ENCODE measurements at places on chromosomes 3 and 15.

GRCh38 chr3:143979813-143980212 lies 8.2 kb downstream of the DIPK2A start:
- DNase-seq = no peak

GRCh38 chr3:169348929-169349621 lies 314.4 kb downstream of the MECOM start:
- no peak for DNase-seq

GRCh38 chr3:132694991-132695390 lies 27.2 kb downstream of the NPHP3 start:
- DNase-seq = no peak

GRCh38 chr15:36218322-36218721 lies 361.1 kb upstream of the CDIN1 start:
- DNase-seq = no peak

GRCh38 chr15:45183511-45183910 lies 4.3 kb downstream of the SHF start:
- no peak for DNase-seq

DNA sequence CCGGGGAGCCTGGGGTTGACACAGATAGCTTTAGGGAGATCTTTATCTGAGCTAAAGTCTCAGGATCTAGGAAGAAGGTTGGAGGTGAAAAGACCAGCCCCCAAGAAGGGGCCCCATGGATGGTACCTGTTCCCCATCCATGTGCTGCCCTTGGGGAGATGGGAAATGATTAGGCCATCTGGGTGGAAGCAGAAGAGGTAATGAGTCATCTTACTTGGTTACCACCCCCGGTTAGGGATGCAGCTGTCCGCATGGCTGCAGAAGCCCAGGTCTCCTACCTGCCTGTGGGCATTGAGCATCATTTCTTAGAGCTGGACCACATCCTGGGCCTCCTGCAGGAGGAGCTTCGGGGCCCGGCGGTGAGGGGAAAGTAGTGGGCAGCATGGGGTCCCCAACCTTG lies 3.1 kb upstream of the CPLX3 start:
- DNase-seq = no peak

DNA sequence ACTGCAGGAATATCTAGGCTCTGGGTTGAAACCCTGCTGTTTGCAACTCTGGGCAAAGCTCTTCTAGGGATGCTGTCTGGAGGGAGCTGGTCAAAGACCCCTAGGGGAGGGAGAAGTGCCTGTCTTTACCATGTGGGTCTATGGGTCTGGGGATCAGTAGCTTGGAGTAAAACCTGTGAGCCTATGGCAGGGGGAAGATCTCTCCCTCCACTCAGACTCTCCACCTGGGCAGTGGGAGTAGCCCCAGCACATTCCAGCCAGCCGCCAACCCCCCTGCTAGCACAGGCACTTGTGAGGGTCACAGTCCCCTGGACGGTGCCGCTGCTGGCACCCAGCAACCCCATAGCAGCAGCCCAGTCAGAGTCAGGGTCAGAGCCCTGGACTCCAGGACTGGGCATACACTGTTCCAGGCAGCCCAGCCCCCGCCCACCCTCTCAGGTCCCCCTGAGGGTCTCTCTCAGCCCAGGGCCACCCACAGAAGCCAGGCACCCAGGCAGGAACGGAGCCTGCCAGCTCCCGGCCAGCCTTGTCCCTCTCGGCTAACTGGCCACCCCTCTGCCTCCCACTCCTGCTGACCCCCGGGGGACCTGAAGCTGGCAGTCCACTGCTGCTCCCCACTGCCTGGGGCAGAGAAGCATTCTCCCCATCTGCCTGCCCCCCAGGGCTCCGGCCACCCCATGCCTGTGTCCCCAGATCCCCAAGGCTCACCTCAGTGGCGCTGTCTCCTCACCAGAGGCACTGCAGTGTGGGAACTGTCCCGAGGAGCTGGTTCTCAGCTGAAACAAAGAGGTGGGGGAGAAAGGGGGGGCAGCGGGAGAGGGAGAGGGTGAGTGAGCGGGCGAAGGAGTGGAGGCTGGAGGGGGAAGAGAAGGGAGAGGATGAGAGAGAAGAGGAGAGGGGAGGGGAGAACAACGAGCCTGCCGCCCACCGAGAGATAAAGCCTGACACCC lies 10.8 kb downstream of the GLYCTK start:
- DNase-seq = no peak

GRCh38 chr3:55923207-55923606 lies 436.1 kb upstream of the WNT5A start:
- no peak for DNase-seq

DNA sequence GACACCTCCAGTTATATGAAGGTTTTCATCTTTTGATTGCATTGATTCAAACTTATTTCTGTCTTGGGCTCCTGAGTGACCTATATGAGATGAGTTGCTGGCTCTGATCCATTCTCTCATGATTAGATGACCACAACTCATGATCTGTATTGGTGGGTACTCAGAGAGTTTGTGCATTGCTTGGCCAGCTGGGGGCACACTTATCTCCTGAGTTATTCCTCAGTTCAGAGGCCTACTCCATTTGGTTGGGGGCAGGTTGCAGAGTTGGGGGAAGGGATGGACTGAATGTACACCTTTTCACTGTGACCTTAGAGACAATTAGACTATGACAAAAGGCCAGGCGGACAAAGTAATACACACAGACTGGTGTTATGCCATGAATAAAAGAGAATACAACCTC lies 166.2 kb upstream of the SEMA6D start:
- DNase-seq = no peak

GRCh38 chr3:60226912-60227311 lies 1024.3 kb downstream of the FHIT start:
- no peak for DNase-seq

DNA sequence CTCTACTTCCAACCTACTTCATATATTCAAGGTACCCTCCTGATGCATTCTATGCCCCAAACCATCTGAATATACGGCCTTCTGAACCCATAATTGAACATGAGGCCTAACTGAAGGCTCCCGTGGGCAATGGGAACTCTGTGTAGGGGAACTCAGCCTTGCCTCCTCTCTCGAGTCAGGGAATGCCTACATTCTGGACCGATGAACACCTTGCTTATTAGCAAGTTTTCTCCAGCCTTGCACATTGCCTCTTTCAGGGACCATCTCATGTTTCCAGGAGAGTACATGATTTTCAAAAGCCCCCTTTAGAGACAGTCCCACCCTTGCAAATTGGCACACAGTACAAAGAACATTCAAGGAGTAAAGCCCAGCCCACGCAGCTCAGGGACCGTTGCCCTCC lies 26.3 kb upstream of the GALNT15 start:
- no peak for DNase-seq

GRCh38 chr3:43372809-43373559 lies 86.6 kb downstream of the SNRK start:
- DNase-seq = no peak

GRCh38 chr15:31013863-31014607 lies 22.6 kb upstream of the MTMR10 start:
- DNase-seq = no peak

DNA sequence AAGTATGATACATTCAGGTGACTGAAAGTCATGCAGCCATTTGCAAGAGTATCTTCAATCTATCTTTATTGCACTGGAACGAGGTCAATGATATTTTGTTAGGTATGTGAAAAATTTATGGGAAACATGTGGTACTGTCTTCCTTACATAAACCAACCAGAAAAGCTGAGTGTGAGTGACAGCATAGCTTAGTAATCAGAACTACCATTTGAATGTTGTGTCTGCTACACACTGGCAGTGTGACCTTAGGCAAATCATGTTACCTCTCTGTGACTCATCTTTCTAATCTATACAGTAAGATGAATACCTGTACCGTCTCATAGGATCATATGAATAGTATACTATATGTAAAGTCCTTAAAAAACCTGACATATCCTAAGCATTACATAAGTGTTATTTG lies 337.9 kb upstream of the IL12A start:
- no peak for DNase-seq

DNA sequence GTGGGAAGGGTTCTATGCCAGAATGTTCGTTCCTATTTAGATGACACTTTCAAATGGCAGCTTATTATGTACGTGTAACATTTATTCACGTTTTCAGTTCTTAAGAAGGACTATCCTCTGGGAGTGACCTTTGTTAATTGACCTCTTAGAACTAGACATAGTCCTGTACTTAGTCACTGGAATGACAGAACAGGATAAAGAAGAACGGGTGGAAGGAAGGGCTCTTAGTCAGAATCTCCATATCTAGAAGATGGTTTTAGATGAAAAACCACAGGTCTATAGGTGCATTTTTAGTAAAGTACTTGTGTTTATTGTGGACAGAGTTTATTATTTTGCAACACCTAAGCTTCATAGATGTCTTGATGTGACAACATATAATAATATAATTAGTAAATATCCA lies 6.5 kb downstream of the METTL6 start:
- no peak for DNase-seq

DNA sequence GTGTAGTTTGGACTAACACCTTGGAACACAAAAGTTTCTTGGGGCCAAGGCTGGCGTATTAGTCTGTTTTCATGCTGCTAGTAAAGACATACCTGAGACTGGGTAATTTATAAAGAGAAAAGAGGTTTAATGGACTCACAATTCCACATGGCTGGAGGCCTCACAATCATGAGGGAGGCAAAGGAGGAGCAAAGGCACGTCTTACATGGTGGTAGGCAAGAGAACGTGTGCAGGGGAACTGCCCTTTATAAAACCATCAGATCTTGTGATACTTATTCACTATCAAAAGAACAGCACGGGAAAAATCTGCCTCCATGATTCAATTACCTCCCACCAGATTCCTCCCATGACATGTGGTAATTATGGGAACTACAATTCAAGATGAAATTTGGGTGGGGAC lies 9.4 kb upstream of the CCR2 start:
- no peak for DNase-seq

DNA sequence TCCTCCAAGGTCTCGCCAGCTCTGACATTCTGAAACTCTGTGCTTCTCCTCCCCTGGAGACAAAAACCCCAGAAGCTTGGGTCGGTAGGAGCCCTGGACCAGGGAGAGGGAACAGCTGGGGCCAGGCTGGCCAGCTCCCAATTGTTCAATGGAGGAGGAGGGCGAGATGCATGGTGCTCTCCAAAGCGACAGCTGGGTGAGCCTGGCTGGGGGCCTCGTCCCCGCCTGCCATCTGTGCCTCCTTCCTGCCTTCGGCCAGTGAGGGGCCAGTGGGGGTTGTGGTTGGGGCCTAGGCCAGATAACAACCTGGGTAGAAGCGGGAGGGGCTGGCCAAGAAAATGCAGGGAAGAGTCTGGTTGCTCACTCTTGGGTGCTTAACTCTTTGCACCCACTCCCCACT lies 79.4 kb downstream of the CORO2B start:
- DNase-seq = peak; percentile 45

GRCh38 chr3:160885791-160886286 lies 129.8 kb downstream of the PPM1L start:
- DNase-seq = peak; percentile 93

- no peak for DNase-seq
These were observed 195.7 kb upstream of the ATP11B start for GRCh38 chr3:182597621-182598041.

DNA sequence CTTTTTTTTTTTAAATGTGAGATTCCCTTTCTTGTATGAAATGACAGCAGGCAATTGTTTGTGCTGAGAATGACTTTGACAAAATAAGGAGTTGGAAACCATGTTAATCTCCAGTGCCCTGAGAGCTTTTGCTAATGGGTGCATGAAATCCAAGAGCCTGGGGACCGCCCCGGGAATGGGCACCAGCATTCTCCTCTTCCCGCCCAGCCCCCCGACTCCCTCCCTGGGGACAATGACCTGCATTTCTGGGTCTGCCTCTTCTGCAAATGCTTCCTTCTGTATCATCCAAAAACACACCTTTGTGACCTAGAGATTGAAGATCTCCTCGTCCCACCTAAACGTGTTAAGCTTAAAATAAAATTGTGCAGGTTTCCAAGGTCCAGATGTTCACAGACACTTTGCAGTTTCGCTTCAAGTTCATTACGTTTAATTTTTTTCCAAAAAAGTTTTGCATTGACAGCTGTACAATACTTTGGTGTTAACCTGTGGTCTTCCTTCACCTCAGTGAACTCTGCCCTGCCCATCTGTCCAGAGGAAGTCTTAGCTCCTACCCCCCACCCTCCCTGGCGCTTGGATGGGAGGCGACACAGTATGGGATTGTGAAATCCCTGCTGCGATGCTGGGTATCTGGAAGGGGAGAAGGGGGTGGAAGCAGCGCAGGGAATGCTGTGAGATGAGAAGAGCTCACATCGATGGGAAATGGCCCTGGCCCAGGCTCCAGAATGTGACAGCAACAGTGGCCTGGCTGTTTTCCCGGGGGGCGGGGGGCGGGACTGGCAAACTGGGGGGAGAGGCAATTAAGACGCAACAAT lies 50.1 kb downstream of the TLE3 start:
- no peak for DNase-seq

- DNase-seq = peak; percentile 16
These were observed 33.6 kb downstream of the ABTB1 start for GRCh38 chr3:127706312-127706711.

- DNase-seq = peak; percentile 50
These were observed 843 bp downstream of the GLCE start for GRCh38 chr15:69161079-69161877.

DNA sequence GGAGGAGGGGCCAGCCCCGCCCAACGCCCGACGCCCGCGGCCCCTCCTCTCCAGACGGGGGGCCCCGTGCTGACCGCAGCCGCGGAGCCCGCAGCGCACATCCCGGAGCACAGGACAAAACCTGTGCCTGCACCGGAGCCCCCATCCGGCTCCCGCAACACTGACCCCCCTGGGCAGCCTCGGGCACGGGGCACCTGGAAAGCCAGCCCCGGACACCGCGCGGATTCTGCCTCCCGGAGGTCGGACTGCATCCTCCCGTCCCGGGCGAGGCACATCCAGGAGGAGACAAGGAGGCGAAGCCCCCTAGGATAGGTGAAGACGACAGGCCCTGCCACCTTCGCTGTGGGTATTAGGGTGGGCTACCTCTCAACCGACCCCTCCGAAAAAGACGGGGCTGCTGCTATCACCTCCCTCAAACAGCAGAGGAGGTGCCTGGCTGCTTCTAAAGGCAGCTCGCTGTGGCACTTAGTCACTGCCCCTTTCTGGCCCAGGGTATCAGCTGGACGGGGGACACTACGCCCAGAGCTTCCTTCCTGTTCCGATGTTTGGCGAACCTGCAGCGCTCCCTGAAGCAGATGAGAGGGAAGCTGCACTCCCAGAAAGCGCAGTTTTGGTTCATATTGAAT lies 10.6 kb downstream of the XXYLT1 start:
- DNase-seq = no peak

DNA sequence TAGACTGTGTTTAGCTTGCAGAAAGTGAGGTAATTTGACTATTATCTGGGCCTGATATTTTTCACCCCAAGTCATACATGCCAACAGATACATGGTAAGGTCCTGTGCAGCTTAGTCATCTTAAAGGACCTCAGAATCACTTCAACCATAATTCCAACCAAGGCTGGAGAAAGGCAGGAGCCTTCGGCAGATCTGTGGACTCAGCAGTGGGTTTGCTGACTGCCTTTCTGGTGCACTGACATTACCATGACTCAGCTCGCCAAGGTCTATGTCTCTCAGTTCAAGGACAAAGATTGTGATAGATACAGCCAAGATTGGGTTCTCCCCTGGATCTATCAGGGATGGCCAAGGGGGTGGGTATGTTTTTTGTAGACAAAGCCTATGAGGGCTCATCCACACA lies 32.7 kb downstream of the LYZL4 start:
- DNase-seq = no peak

- DNase-seq = no peak
These were observed 30.8 kb upstream of the BHLHE40 start for GRCh38 chr3:4948395-4948794.

- no peak for DNase-seq
These were observed 414.6 kb downstream of the EPHA6 start for GRCh38 chr3:97228966-97229365.
